ENCODE measurements at places on chromosomes 3 and 15.

GRCh38 chr3:23044463-23044862 is 158.7 kb upstream of the UBE2E2 start:
- no peak for DNase-seq

DNA sequence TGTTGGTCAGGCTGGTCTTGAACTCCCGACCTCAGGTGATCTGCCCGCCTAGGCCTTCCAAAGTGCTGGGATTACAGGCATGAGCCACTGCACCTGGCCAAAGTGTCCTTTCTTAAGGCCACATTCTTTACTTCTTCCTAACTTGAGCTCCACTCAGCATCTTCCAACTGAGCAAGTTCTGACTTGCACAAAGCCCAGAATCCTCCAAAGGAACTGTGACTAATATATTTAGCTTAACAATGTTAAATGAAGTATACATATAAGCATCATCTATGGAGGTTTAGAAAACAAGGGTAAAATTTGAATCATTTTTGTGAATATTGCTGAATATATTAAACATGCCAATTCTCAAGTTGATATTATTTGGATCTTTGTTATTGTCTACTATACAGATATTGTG is 93.7 kb downstream of the SHQ1 start:
- no peak for DNase-seq

GRCh38 chr3:99635348-99635747 is 3.0 kb upstream of the COL8A1 start:
- no peak for DNase-seq

GRCh38 chr3:65831733-65832425 is 206.8 kb downstream of the MAGI1 start:
- no peak for DNase-seq

DNA sequence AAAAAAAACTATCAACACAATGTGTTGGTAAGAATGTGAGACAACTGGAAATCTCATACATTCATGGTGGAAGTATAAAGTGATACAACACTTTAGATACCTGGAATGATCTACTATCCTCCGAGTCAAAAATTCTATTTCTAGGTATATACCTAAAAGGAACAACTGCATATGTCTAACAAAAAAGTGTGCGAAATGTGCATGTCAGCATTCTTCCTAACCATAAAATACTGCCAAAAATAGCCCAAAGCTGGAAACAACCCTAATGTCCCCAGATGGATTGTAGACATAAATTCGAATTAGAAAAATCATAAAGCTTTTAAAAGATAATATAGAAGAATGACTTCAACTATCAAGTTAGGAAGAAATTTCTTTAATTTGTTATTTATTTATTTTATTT is 51.2 kb upstream of the FGF12 start:
- no peak for DNase-seq

- DNase-seq: no peak
Measured at GRCh38 chr3:44772099-44772442, 10.5 kb downstream of the KIF15 start.

GRCh38 chr3:194458131-194458530 is 28.7 kb downstream of the ATP13A3 start:
- DNase-seq: no peak

GRCh38 chr3:100354850-100355249 is 20.3 kb downstream of the NIT2 start:
- DNase-seq: no peak

DNA sequence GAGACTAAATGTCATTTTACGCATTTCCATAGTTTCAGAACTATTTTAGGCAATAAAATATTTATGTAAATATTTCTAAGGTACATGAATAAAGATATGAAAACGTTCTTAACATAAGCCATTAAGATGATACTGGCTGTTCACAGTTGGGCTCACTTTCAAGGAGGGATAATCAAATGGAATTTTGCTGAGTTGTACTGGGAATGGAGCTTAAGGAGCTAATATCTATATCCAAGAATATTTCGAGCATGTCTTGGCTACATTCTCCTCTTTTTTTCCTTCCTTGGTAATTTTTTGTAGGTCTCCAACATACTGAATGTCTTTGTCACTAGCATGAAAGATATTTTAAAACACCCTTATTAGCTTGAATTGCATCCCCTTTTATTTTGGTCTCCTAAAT is 383.4 kb downstream of the RAP2B start:
- DNase-seq: no peak

GRCh38 chr3:37970802-37971201 is 19.8 kb upstream of the VILL start:
- DNase-seq: no peak

DNA sequence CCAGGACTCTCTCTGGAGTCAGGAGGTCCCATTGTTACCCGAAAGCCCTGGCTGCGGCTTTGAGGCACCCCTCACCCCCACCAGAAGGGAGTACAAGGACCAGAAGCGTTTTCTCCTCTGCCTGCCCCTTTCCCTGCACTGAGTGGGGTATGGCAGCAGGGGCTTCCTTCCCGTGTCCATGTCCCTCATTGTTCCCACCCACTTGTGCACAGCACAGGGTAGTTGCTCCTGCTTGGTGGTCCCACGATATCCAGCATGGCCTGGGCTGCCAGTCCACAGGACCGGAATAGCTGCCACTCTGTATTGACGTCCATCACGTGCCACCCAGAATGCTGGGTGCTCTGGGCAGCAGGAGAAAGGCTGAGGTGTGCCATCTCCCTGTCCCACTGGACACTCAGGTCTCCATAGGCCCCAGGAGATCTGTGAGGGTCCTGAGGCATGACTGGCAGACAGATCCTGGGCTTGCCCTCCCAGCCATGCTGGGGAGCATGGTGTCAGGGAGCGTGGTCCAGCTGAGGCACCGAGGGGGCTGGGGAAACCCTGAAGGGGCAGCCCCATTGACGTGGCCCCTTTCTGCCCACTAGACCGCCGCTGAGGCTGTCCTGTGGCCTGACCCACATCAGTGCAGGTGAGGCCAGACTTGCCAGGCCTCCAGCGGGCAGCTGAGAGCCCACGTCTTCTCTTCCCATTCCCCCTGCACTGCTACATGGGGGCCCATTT is 45.3 kb upstream of the SEC22A start:
- DNase-seq: no peak

DNA sequence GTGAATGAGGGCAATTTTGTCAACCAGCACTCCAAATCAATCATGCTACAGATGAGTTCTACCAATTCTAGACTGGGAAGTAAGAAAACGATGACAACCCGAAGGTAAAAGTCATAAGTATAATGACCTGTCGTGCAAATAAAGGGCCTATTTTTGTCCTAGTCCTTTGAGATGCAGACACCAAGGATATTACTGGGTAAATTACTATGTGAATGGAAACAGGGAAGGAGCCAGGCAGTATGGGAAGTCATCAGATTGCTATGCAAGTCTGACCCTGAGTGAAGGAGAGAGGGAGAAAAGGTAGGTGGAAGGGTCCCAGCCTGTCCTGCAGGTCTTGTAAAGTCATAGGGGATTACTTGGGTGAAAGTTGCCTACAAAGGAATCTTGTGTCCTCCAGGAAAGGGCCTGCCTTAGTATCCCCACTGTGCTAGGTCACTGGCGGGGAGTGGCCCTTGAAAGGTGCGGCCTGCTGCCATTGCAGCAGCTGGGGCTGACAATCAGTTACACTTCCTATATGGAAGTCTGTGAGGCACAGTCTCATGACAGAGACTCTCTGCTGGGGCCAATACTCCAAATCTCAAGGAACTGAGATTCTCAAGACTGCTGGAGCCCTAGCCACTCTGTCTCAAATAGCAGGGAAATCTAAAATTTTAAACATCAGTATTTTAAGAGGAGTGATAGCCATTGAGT is 149.9 kb upstream of the SLC2A2 start:
- no peak for DNase-seq

DNA sequence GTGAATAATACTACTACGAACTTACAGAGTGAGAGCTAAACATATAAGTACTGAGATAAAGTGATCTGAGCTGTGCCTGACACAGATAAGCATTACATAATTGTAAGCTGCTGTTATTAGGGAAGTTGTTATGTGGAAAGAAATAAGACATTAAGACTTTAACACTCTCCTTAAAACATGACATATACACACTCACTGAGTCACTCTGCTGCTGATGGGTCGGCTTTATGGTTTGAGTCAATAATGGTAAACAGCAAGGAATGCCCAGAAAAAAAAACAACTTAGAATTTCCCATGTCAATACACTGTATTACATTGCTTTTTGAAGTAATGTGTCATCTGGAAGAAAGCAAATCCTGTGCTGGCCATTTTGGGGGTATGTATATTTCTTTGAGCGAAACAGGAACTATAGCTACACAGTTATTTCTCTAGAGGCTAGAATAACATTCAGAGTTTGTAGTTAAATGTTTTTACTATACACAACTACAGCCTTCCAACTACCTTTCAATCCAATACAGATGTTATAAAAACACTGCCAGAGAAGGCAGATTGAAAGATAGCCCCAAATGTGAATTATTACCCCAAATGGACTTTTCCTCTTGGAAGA is 22.8 kb upstream of the SPRED1 start:
- no peak for DNase-seq

DNA sequence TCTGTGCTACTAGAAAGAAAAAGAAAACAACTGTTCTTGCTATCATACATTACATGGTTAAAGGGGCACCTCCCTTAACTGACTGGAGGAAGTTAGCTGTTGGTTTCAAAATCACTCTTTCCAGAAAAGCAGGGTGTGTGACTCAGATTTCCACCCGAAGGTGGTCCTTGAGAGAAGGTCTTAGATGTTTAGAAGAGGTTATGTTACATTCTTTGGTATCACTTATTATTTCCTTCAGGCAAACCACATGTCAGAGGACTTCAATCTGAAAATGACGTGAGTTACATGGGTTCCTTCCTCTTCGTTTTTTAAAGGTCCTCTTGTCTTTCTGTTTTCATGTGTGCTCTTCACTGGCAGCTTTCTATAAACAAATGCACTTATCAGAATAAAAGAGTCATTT is 307.9 kb upstream of the CBLB start:
- peak; percentile 11 for DNase-seq

DNA sequence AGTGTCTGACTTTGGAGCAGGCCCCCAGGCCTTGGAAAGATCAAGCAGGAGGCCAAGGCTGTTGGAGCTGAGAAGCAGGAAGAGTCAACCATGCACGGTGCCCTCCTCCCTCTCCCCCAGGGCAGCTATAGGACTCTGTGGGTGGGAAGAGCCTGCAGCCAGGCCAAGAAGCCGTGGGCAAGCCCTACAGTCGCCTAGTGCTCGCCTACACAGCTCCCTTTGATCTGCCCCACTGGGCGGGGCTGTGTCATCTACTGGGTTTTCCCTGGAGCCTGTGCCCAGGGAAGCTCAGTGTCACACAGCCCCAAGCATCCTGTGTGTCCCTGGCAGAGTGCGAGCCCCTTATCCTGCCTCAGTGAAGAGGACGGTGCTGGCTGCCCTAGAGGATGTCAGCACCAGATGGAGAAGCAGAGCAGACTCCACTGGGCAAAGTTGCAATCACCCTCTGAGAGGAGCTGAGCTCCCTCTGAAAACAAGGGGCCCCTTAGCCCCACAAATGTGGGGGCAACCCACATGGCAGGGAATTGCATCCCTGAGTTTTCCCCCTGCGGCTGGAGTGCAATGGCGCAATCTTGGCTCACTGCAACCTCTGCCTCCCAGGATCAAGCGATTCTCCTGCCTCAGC is 72.2 kb downstream of the KLF13 start:
- no peak for DNase-seq

- DNase-seq: no peak
Measured at GRCh38 chr15:72182673-72183072, 14.9 kb downstream of the GRAMD2A start.

DNA sequence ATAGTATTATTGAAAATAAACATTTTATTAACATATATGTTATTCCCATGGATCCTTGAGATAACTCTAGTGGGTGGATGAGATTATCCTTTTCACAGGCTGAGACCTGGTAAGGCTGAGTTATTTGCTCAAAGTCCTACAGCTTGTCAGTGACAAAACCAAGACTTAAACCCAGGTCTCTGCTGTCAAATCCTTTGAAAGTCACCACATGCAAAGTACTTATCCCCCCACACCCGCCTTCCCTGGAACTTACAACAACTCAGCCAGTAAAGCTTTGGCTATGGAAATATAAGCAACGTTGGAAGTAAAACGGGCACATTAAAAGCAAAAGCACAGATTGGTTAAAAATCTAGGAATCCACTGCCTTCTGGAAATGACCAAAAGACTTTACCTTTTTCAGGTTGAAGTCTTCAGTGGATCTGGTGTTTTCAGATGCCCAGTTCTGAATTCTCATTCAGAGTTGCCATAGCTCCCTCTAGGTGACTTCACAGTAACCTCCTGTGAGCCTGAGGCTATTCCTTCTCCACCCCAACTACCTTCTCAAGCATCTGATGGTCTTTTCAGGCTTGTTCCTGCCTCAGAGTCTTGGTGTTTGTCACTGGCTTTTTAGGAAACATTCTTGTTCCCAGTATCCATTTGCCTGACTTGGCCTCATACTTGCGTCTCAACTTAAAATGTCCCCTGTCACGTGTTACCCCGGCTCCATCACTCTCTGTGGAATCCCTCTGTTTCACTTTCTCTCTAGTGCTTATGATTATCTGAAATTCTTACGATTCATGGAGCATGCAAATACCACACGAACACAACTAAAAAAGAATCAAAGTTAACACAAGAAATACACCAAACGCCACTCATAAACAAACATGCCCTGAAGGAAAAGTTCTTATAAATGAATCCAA is 131.2 kb downstream of the MAGI1 start:
- DNase-seq: no peak

DNA sequence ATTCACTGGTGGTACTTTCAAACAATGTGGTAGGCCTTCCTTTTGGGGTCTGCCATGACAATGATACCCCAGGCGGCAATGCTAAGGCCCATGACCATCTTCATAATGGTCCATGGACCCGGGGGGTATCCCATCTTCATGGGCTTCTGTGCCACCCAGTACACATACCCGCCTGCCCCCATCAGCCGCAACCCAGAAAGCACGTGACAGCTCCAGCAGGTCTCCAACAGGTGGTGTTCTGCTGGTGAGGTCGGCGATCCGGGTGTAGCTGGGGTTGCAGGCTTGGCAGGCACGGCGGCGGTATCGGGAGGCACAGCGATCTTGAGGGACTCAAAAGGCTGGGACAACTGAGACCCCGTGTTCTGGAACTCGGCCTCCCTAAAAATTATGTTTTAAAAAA is 214.5 kb downstream of the SNRPN start:
- no peak for DNase-seq

GRCh38 chr3:55631766-55632331 is 144.7 kb upstream of the WNT5A start:
- DNase-seq: no peak

- DNase-seq: no peak
Measured at GRCh38 chr3:126117786-126118185, 33.9 kb upstream of the SLC41A3 start.

DNA sequence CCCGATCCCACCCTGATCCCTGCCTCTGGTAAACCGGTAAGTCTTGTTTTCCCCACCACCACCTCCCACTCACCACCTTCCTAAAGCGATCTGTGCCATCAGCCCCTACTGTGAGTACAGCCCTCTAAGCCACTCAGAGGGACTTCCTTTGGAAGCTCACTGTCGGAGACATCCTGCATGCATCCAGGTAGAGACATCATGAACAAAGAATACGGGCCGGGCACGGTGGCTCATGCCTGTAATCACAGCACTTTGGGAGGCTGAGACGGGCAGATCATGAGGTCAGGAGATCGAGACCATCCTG is 13.7 kb upstream of the PCSK6 start:
- DNase-seq: no peak

GRCh38 chr3:69240651-69241568 is 118.5 kb upstream of the LMOD3 start:
- DNase-seq: no peak
